ENCODE measurements at places on chromosomes 13 and 19. TPM values are rescaled to one million over a fixed set of nuclear protein-coding genes. Genes with fewer than 3 reads are reported as not detected.

GRCh38 chr13:100330662-100331061 lies 241.8 kb downstream of the PCCA start:
- H3K4me1 ChIP-seq, result no peaks in the 10 kb centered on the region
- H3K36me3 ChIP-seq, result peaks cover 3% of the 10 kb centered on the region
- no peak overlapping the region for H3K27ac ChIP-seq
- H3K27me3 ChIP-seq, result no peaks in the 10 kb centered on the region
- H3K4me3 ChIP-seq, result no peak overlapping the region
- DNase-seq, result no peak

DNA sequence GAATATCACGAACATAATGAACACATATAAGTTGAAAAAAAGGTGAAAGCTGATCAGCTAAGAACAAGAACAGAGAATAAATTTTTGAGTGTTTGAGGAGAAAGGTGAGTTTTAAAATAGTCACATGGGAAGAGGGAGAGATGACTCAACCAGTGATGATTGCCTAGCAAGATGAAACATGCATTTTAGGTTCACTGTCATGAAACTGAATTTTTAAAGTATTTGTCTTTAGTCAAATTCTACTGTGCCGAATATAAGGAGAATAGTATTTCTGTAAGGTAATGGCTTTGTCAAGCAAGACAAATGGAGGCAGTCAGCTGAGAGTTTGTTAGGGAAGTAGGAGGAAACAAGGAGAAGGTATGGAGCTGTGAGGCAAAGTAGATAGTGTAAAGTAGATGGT lies 2557.4 kb downstream of the PCDH9 start:
- no peak overlapping the region for H3K27ac ChIP-seq
- no peak for DNase-seq
- H3K4me1 ChIP-seq, result no peaks in the 10 kb centered on the region
- H3K36me3 ChIP-seq, result no peaks in the 10 kb centered on the region
- no peaks in the 10 kb centered on the region for H3K27me3 ChIP-seq
- H3K4me3 ChIP-seq, result no peak overlapping the region

GRCh38 chr13:20776751-20777150 lies 3.0 kb upstream of the EEF1AKMT1 start:
- no peak for DNase-seq
- H3K27me3 ChIP-seq, result no peaks in the 10 kb centered on the region
- H3K4me1 ChIP-seq, result no peaks in the 10 kb centered on the region
- no peaks in the 10 kb centered on the region for H3K36me3 ChIP-seq
- no peak overlapping the region for H3K4me3 ChIP-seq

GRCh38 chr13:76969488-76970365 lies 21.4 kb downstream of the ACOD1 start:
- no peak overlapping the region for H3K27ac ChIP-seq
- H3K4me1 ChIP-seq, result no peaks in the 10 kb centered on the region
- no peaks in the 10 kb centered on the region for H3K27me3 ChIP-seq
- DNase-seq, result no peak
- no peaks in the 10 kb centered on the region for H3K36me3 ChIP-seq

DNA sequence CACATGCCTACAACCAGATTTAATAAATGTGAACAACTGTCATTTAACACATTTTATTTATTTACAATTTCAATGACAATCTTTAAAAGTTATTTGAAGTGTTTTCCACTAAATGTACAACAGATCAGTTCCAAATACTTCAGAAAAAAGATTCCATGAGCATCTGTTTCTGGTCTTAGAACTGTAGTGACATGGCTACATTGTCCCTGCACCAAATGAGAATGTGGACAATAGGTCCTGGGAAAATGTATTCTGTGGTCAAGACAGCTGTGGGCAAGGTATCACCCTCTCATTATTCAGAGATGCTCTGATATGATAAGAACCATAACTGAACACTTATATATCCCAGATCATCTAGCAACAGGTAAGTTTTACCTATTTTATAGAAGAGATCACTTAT lies 43.7 kb downstream of the ELF1 start:
- no peaks in the 10 kb centered on the region for H3K27me3 ChIP-seq
- H3K4me3 ChIP-seq, result no peak overlapping the region
- no peaks in the 10 kb centered on the region for H3K36me3 ChIP-seq
- no peaks in the 10 kb centered on the region for H3K4me1 ChIP-seq
- DNase-seq, result no peak
- no peak overlapping the region for H3K27ac ChIP-seq

DNA sequence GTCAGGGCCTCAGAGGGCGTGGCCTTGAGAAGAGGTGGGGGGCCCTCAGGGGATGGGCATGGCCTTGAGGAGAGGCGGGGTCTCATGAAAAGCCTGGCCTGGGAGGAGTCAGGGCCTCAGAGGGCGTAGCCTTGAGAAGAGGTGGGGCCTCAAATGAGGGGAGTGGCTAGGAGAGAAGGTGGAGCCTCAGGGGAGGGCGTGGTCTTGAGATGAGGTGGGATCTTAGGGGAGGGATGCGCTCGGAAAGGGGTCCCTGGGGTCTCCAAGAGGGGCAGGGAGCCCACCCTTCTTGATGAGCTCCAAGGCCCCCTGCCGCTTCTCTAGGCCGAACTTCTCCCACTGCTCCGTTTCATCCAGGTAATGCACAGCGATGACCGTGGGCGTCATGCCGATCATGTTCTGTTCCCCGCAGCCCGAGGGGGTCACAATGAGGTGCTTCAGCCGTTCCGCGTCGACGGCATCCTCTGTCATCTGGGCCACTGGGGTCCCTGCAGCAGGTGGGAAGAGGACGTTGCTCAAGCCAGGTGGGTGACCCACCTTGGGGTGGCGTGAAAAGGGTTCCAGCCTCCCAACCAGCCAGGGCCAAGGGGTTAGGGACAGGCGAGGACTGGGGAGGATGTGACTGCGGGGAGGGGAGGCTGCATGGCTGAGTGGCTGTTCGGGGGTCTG lies 24.3 kb upstream of the TNFSF14 start:
- H3K27ac ChIP-seq, result no peak overlapping the region
- H3K27me3 ChIP-seq, result no peaks in the 10 kb centered on the region
- no peaks in the 10 kb centered on the region for H3K36me3 ChIP-seq
- no peaks in the 10 kb centered on the region for H3K4me1 ChIP-seq
- DNase-seq, result no peak

DNA sequence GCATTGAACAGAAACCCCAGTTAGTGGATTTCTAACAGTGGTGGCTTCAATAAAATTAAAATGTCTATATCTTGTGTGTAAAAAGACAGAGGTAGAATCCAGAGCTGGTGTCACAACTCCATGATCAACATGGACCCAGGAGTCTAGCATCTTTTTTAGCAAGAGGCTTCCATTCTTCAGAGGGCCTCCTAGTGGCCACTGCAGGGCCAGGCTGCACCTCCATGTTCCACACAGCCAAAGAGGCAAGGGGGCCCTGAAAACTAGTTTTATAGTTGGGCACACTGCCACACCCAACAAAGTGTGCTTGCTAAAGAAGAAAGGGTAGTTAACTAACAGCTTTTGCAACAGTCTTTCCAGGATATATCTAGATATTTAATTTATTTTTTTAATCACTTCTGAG lies 12.9 kb downstream of the N4BP2L1 start:
- DNase-seq, result no peak
- no peak overlapping the region for H3K4me3 ChIP-seq
- peaks cover 3% of the 10 kb centered on the region for H3K4me1 ChIP-seq

GRCh38 chr19:40691421-40692211 lies 1.2 kb upstream of the NUMBL start:
- peaks cover 34% of the 10 kb centered on the region for H3K4me1 ChIP-seq
- peak overlapping the region; percentile 80 for H3K4me3 ChIP-seq
- peaks cover 13% of the 10 kb centered on the region for H3K36me3 ChIP-seq
- peak overlapping the region; percentile 93 for H3K27ac ChIP-seq
- DNase-seq, result no peak

DNA sequence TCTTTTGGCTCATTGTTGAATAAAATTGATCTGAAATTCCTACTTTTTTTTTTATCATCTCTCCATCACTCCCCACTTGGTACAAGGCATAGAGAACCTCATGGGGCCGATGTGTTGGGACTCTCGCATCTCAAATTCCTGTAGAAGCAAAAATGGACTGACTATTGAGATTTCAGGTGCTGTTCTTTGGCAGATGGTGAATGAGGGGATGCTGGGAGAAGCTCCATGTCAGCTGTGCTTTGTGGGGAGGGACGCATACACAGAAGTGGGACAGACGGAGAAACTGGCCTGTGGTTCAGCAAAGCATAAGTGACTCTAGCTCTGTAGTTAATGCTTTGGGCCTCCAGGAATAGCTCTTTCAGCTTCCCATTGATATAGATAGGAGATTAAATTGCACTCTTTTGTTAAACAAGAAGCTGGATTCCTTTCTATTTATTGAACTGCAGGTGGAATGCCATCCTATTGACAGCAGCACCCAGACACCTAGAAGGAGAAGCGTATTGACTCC lies 194.5 kb upstream of the RNF113B start:
- DNase-seq, result no peak

DNA sequence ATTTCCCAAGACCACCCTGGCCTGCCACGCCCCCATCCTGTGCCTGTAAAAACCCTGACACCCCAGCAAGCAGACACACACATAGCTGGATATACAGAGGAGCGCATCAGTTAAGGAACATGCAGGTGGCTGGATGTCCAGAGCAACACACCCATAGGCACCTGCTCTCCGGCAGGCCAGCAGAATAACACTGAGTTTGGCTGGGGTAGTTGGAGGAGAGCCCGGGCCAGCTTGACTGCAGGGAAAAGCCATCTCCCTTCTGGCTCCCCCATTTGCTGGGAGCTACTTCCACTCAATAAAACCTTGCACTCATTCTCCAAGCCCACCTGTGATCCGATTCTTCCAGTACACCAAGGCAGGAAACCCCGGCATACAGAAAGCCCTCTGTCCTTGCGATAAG lies 8.9 kb downstream of the RASL11A start:
- DNase-seq, result no peak
- H3K4me3 ChIP-seq, result no peak overlapping the region
- no peak overlapping the region for H3K27ac ChIP-seq

- H3K4me1 ChIP-seq, result peaks cover 39% of the 10 kb centered on the region
- DNase-seq, result no peak
- no peaks in the 10 kb centered on the region for H3K36me3 ChIP-seq
- no peaks in the 10 kb centered on the region for H3K27me3 ChIP-seq
These were observed 304 bp downstream of the EVI5L start for GRCh38 chr19:7830272-7830771.

Gene ZNF579
- 0.69 TPM for polyA plus RNA-seq

Gene IFNL3
- polyA plus RNA-seq, result not detected

Gene RPL21
- polyA plus RNA-seq, result 1,833 TPM

Gene SYCN
- polyA plus RNA-seq, result not detected

Gene STOML3
- polyA plus RNA-seq, result 0.23 TPM

Gene TNFSF13B
- 11.5 TPM for polyA plus RNA-seq

Gene PRTN3
- not detected for polyA plus RNA-seq

Gene MISP
- 266 TPM for polyA plus RNA-seq

Gene CCL25
- not detected for polyA plus RNA-seq

Gene PLEKHG2
- polyA plus RNA-seq, result 14.9 TPM

Data from sigmoid colon (tissue), 7 donors.